Activated CD4-positive, alpha-beta T cell treated with anti-CD3 and anti-CD28 coated beads, Interleukin-2, amount 50 U/mL, for 4 hours (primary cell): ENCODE measurements at places on chromosomes 16 and 17.

DNA sequence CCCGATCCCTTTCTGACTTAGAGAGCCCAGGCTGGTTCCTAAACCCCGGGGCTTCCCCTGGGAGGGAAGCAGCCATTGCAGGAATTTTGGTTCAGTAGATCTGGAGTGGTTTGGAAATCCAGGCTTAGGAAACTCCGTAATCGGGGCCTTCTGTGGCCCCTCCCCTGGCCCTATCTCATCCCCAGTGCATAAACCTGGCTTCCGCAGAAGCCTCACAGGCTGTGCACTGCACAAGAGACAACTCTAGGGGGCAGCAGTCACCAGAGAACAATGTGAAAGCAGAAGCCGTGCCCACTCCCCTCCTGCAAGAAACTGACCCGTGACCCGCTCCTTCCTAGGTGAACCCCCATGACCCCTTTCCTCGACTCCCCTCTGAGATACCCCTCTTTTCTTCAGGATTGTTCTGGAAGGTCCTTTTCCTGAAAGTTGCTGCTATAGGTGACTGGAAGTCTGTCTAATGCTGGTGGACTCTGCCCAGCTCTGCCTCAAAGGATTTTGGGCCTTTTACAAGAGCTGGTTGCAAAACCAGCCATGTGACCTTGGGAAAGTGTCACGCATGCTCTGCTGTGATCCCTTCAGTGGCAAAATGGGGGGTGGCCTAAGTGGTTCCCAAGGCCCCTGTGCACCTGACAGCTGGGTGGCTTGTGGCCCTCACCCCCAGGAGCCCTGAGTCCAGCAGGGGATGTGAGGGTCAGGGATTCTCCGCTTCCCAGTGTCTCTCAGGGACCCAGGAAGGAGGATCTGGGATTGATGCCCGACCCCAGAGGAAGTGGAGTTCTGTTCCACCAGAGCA, 14.4 kb downstream of the GUCY2D start:
- peak; percentile 39 for DNase-seq

DNA sequence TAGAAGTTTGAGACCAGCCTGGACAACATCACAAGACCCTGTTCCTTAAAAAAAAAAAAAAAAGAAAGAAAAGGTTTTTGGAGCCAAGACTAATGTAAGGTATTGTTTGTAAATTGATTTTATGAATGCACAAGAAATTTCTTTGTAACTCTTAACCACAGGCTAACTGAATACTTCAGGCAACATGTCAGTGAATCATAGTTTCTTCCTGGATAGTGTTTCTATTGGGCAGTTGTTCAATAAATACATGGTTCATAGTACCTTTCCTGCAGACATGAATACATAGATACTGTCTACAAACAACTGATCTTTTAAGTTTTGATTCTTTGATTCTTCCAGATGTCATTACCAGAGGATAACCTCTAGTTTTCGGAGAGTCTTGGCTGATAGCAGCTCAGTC, 11.6 kb downstream of the DDX42 start:
- DNase-seq: no peak

GRCh38 chr16:49766225-49766624, 89.7 kb downstream of the ZNF423 start:
- no peak for DNase-seq

DNA sequence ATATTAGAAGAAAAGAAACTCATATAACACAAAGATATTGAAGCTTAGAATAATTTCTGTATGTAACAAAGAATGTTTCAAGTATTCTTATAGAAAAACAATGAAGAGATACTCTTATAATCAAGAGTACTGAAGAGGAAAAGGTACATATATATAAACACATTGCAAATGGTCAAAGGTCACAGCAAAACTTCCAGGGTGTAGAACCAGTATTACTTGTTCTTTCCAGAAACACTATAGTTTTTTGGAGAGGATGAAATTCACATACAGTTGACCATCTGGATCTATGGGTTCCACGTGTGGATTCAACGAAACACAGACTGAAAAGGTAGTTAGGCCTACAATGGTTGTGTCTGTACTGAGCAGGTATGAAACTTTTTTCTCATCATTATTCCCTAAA, 22.6 kb downstream of the PRPSAP1 start:
- DNase-seq: no peak

GRCh38 chr16:57039148-57039812, 49.9 kb downstream of the NLRC5 start:
- DNase-seq: no peak

DNA sequence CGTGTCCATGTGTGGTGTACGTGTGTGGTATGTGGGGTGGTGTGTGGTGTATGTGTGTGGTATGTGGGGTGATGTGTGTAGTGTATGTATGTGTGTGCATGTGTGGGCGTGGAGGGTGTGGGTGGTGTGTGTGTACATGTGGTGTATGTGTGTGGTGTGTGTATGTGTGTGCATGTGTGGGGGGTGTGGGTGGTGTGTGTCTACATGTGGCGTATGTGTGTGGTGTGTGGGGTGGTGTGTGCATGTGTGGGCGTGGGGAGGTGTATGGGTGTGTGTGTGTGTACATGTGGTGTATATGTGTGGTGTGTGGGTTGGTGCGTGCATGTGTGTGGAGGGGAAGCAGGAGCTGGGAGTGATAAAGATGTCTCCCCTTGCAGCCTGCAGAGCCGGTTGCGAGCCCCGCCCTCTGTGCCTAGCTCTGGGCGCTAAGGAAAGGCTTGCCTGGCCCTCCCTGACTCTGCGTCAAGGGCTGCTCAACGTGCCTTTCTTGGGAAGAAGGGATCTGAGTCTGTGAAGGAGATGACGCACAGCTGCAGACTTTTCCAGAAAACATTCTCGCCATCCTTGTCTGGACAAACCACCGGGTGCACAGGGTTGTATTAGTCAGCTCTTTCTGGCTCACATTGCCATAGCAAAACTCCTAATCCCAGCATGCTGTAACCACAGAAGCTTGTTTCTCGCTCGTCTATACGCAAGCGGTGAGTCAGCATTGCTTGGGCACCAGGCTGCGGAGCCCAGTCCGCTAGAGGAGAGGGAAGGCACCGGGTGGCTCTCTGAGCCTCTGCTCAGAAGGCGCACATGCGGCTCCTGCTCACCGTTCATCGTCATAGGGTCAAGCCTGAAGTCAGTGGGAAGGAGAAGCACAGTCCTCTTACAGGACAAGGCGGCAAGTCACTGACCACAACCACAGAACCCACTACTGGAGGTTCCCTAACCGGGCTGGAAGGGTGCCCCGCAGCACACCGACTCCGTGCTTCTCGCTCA, 2.0 kb upstream of the CD300H start:
- no peak for DNase-seq

DNA sequence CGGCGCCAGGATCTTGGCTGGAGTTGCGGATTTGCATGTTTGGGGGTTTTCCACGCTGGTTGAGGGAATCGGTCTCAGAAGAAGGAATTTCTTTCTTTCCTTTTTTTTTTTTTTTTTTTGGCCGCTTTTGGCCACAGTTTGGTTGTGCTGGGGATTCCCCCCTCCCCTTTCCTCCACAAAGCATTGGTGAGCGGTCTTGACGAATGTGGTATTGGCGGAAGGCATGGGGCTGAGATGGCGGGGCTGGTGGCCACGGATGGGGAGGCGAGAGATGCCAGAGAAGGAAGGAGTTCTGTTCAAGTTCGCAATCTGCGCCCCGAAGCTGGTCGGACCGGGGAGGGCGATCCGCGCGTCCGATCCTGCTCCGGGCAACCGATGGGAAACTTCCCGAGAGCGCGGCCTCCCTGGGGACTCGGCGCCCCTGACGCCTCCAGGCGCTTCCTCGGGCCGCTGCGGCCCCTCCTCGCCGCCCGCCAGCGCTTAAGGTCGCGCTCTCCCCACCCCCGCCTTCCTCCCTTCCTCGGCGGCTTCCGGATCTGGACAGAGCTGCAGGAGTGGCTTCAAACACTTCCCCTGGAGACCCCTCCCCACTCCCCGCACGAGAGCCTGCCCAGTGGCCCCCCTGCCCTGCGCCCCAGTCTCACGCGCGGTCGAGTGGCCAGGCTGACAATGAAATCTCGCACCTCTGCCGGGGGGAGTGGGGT, 43.2 kb downstream of the RAI1 start:
- DNase-seq: no peak

- peak; percentile 67 for DNase-seq
Measured at GRCh38 chr16:31487720-31488467, 5.0 kb downstream of the SLC5A2 start.

GRCh38 chr17:78322858-78323455, 36.9 kb downstream of the SOCS3 start:
- no peak for DNase-seq

DNA sequence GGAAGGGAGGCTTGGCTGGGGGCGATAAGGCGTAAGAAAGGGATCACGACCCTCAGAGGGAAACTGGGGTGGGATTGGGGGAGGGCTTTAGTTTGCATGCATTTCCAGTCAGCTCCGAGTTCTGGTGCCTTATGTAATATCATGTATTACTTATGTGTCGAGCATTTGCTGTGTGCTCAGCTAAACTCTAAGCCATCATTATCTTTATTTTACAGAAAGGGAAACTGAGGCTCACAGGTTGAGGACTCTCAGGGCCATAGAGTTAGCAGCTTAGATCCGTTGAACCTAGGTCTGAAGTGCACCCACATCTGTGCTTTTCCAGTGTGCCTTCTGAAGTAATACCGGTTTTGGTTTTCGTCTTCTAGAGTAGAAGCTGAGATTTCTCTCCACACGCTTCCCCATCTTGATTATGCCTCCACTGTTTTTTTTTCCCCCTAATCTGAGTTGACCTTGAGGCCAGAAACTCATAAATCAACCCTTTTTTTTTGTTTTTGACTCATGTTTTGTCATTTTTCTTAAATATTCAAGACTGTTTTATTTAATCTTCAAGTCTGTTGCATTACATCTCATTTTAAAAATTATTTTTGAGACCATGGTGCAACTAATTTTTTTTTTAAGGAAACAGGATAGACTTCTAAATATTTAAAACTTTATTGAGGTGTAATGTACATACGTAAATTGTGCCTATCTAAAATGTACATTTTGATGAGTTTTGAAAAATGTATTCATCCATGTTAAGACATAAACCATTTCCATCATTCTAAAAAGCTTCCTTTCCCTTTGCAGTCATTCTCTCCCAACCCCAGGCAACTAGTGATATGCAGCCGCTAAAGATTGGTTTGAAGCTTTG, 741 bp downstream of the CYB5B start:
- no peak for DNase-seq

DNA sequence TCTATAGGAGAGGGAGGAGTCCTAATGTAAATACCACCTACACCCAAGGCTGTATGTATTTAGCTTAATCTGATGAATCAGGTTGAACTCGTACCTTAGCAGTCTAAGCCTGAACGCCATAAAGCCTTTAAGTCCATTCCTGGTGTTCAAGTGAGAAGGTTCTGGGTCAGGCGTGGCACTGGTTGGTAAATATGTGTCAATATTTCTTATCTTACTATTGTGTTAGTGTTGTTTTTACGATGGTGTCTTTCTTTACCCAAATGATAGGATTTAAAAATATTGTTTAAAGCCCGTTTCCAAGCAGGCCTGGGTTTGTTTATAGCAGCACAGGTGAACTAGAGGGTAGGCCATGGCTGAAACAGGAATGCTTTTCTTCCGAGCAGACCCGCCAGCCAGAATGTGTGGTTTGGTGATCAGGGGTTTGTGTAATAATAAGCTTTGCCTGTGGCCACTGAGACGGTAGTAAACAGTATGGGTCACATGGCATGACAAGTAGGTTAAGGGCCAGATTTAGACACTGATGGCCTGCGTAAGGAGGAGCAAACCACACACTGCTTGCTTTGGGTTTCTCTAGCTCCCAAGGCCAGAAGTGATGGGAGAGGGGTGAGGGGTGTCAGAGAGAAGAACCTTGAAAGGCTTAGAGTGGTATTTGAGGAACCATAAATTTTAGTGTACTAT, 3.3 kb downstream of the TMEM94 start:
- no peak for DNase-seq

- DNase-seq: no peak
Measured at GRCh38 chr16:27698266-27698665, 148.3 kb downstream of the KATNIP start.

DNA sequence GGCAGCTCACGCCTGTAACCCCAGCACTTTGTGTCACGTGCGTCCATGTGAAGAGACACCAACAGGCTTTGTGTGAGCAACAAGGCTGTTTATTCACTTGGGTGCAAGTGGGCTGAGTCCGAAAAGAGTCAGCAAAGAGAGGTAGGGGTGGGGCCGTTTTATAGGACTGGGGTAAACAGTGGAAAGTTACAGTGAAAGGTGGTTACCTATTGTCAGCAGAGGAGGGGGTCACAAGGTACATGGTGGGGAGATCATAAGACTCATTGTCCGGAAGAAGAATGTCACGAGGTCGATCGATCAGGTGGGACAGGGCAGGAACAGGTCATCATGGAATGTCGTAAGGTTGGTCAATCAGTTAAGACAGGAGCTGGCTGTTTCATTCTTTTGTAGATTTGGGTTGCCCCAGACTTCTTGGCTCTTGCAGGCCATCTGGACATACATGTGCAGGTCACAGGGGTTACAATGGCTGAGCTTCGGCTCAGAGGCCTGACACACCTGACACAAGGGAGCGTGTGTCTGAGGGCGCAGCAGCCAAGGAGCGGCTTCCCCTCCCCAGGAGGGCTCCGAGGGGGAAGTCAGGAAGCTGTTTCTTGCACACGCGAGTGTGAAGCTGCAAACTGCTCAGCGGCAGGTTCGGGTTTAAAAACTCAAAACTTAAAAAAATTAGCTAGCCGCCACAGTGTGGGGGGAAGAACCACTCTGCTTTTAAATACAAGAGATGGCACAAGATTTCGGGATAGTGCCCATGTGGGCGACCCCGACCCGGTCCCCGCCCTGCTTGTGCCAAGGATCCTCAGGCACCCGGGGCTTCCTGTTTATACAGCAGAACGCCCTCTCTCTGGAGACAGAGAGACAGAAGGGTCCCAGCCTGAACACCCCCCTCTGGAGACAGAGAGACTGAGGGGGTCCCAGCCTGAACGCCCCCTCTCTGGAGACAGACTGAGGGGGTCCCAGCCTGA, 12.4 kb upstream of the TEX19 start:
- DNase-seq: no peak

DNA sequence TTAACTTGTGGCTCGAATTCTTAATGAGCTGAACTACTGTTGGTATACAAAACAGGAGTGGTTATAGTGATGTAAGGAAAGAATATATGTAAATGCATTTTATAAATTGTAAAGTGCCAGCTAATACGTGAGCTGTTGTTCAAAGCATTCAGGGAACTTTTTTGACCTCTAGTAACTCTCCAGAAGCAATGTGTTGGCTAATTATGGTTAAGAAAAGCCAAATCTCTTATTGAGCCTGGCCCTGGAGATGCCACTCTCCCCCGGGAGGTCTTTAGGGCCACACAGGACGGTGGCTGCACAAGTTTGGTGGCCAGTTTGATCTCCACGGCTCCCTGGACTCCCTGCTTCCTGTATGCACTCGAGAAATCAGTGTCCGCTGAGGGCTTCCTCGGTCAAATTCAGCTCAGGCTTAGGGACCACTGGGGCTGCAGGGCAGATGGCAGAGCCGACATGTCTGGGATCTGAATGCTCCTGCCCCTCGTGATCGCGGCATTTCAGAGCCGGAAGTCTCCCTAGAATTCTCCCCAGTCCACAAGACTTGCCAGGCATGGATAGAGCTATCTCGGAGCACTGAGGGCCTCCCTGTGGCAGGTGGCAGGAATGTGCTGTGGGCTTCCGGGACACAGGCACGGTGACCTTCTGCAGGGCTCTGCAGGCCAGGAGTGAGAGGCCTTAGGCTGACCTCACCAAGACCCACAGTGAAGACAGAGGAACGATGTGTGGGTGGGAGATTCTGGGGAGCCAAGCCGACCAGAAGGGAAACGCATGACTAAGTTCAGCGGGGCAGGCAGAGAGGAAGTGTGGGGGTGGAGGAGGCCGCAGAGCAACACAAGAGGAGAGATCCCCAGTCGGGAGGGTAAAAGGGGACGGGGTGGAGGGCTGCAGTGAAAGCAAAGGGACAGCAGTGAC, 18.6 kb upstream of the PITPNM3 start:
- peak; percentile 31 for DNase-seq
